ENCODE measurements at places on chromosomes 1 and 21. TPM values are rescaled to one million over a fixed set of nuclear protein-coding genes. Genes with fewer than 3 reads are reported as not detected.
A peak's percentile ranks its signal among the peaks of the same experiment; 100 is the strongest.

The SERTAD4 gene
- 16.7 TPM for total RNA-seq

The EVA1B gene
- 366 TPM for total RNA-seq

The CDCP2 gene
- total RNA-seq, result not detected

The MOV10 gene
- total RNA-seq, result 31.5 TPM

The SMCP gene
- total RNA-seq, result not detected

The EFNA1 gene
- 0.16 TPM for total RNA-seq

The SORT1 gene
- 3.0 TPM for total RNA-seq

The OR2G6 gene
- total RNA-seq, result not detected

The APP gene
- total RNA-seq, result 722 TPM

DNA sequence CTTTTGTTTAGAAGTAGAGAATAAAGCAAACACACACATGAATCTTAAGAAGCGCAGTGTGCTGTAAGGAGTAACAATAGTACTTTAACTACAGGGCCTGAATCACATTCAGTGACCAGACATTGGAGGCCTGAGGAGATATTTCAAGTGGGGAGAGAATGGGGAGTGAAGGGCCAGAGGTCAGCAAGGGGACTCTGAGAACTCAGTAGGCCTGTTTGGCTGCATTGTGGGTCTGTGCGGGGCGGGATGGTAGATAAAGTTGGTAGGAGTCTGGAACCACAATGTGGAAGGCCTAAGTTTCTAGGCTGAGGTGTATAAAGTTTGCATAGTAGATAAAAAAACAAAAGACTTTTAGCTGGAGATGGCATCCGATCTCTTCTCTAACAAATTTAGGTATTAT is 52.7 kb upstream of the WLS start:
- no peak for DNase-seq

GRCh38 chr1:22562584-22563583 is at the start of gene EPHA8:
TSS of gene EPHA8 (plus strand) at chr1:22563489. CDS start at chr1:22563636, 147 bp downstream.
- DNase-seq, result no peak

GRCh38 chr1:65009724-65010420 is 43.5 kb upstream of the JAK1 start:
- no peak for DNase-seq

- no peak for DNase-seq
Measured at GRCh38 chr1:34115233-34115632, 49.8 kb downstream of the CSMD2 start.

DNA sequence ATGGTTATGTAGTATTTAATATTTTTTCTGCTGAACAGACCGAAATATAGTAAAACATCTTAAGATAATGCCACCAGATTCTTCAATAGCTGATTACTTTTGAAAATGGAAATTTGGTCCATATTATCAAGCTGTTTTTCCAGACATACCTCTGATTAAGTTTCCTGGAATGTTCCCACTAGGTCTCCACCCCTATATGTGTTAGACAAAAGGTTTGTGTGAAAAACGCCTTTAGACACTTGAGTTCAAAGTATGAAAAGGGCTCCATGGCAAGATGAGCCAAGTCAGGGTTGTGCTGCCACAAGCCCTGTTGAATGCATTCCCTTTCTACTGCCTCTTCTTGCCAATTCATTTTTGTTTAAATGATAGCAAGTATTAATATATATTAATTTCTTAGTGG is 52.7 kb downstream of the ZBTB17 start:
- peak; percentile 81 for DNase-seq

DNA sequence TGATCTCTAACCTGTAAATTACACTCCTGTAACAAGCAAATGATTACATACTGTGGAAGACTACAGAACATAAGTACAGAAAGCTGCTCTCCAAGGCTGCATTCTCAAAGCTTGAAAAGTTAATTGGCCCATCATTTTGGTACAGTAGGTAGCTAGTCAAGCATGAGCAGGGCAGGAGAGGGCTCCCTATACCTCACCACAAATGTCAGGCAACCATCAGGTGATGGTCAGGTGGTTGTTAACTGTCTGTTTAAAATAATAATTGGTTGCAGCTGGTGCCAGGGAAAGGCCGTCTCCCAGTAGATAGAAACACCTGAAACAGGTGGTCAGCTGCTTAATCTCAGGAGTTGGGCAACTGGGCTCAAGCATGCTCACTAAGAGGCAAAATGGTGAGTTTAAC is 13.1 kb upstream of the SLC1A7 start:
- no peak for DNase-seq

- no peak for DNase-seq
Measured at GRCh38 chr1:87980494-87980893, 651.8 kb downstream of the LMO4 start.

- DNase-seq, result no peak
Measured at GRCh38 chr1:87089070-87089736, 174.8 kb downstream of the HS2ST1 start.

GRCh38 chr1:201319631-201320030 is 36.3 kb downstream of the PKP1 start:
- no peak for DNase-seq

GRCh38 chr21:36045993-36046392 is 14.3 kb downstream of the SETD4 start:
- DNase-seq, result no peak

GRCh38 chr1:90174246-90174645 is 179.3 kb downstream of the ZNF326 start:
- DNase-seq, result no peak

GRCh38 chr1:202124142-202124541 is 1.4 kb downstream of the GPR37L1 start:
- DNase-seq, result no peak

DNA sequence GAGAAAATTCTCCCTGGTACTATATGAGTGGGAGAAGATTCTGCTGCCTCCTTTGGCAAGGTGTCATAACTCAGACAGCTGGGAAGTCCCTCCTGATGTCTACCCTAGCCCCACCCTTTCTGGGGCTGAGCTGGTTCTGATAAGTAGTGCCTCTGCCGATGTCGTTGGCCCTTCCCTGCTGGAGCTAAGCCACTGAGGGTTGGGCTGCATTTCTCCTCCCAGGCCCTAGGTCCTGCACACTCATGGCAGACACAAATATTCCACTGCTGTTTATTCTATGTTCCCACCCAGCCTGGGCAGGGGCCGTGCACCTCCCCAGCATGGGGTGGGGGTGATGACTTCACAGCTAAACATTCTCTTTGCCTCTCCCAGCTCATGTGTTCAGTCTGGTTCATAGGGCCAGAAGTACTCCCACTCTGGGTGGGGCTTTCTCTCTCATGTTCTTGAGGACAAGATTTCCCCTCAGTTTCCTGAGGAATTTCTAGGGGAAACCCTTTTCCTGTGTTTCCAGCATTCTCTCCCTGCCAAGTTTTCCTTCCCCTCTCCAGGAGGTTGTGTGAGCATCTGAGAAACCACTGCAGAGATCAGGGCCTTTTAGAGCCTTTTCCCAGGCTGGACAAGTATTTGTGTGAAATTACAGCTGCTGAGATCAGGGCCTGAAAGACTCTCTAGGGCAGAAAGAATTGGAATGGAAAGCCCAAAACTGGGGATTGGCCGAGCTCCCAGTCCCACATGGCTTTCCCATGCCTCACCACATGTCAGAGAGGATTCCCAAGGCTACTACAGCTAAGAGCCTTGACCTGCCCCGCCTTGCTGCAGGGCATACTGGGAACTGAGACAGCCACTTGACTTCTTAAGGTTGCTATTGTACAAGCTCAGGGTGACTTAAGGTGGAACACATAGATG is 66.2 kb downstream of the ATP2B4 start:
- peak; percentile 97 for DNase-seq

DNA sequence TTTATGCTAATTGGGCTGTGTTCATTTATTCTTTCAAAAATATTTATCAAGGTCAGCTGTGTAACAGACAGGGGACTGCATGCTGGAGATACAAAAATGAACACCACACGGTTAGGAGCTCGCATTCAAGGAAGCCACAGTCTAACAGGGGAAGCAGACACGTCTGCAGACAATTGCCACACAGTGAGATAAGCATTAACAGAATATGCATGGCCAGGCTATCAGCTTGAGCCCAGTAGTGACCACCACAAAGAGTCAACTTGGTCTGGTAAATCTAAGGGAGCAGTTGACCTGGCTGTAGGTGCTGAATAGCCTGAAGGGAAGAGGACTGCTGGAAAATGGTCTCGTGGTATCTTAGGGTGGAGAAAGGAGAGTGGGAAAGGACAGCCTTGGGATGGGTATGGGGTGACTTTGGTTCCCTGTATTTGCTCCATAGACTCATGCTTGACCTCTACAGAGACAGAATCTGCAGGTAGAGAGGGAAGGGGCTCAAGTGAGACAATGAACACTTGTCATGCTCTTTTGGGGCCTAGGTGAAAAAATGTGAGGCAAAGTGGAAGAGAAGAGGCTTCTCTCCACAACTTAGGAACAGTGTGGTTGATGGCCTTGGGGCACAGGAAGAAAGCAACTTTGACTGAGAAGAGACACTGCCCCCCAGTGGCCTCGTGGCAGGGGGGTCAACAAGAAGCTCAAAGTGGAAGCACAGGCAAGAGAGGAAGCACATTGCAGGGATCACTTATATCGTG is 7.6 kb upstream of the NPL start:
- DNase-seq, result peak; percentile 67

- DNase-seq, result no peak
Measured at GRCh38 chr1:36326499-36326898, 3.1 kb upstream of the EVA1B start.

- no peak for DNase-seq
Measured at GRCh38 chr1:44033756-44034155, 2.5 kb upstream of the SLC6A9 start.

DNA sequence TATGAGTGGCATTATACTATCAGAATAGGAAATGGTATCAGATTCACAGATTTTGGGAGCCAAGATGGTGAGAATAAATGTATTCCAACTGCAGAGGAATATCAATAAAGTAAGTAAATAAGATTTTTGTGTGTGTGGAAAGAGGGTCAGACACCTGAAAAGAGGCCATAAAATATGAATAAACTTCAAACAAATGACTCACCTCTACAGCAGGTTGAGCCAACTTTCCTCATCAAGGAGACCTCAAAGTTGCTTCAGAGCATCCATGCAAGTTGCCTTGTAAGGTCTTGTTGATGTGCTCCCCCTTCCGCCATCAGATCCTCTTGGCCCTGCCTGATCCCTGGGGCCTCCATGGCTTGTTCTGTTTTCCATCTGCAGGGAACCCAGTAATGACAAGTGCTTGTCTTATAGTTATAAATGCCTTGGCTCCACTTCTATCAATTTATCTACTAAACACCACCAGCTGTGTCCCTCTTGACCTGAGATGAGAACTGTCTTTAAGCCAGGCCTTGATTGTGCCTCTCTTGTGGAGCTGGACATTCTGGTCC is 775.6 kb downstream of the LTN1 start:
- no peak for DNase-seq

- DNase-seq, result no peak
Measured at GRCh38 chr1:186937016-186937670, 108.4 kb downstream of the PLA2G4A start.

DNA sequence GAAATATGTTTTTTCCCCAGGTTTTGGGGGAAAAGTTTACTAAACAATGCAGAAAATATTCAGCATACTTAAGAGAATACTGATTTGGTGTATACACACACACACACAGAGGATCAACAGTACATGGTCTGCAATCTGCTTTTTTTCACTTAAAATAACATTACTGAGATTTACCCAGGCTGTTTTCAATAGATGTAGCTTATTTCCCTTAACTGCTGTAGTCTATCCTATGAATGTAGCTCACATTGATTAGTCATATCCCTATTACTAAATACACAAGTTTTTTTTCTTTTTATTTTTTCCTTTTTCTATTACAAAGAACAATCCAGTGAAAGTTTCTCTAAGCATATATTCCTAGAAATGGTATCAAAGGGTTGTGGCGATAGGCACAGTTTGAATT is 266.7 kb upstream of the GREM2 start:
- peak; percentile 7 for DNase-seq

Data from fibroblast of the aortic adventitia (primary cell).